ENCODE measurements at places on chromosomes 1 and 21. TPM values are rescaled to one million over a fixed set of nuclear protein-coding genes. Genes with fewer than 3 reads are reported as not detected.

GRCh38 chr1:38308780-38309179 lies 262.2 kb upstream of the POU3F1 start:
- no peak overlapping the region for H3K27ac ChIP-seq
- H3K36me3 ChIP-seq = no peaks in the 10 kb centered on the region
- H3K27me3 ChIP-seq = no peaks in the 10 kb centered on the region
- no peak overlapping the region for H3K4me3 ChIP-seq
- peak; percentile 39 for DNase-seq

Gene HSD3B2
- not detected for total RNA-seq

DNA sequence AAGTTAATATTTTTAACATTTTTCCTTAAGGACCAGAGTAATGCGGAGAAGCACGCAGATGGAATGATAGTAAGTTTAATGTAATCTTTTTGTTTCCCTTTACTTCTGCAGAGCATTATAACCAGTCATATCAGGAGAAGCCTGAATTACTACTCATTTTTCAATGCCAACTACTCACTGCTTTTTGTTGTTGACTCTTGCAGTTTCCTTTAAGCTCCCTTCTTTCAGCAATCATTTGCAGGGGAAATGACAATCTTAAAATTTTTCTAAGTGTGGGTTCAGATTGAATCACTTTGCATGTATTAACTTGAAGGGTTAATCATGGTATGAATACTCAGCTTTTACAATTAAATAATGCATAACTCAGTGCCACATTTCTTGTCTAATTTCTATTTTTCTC lies 122.2 kb downstream of the NRDC start:
- no peaks in the 10 kb centered on the region for H3K4me1 ChIP-seq
- DNase-seq = no peak
- no peak overlapping the region for H3K4me3 ChIP-seq

Gene FAM43B
- total RNA-seq = under 0.01 TPM

DNA sequence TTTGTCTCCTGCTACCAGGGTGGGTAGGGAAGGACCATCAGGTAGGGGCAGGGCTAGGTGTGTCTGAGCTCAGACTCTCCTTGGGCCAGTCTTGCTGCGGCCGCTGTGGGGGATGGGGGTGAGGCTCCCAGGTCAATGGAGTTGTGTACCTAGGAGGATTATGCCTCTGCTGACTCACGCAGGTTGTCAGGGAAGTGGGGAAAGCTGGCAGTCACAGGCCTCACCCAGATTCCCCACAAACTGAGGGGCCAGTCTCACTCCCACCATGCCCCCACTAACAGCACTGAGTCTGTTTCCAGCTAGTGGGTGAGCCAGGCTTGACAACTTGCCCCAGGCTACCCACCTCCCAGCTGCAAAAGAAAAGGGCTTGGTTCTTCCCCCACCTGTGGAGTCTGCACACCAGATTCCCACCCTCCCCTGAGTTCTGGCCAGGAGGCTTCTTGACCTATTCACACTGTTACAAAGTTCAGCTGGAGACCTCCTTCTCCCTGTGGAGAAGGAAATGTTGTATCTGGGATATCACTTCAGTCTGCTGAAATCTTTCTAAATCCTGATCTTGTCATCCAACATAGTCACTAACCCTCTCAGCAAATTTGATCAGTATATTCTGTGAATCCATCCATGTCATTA lies 69.2 kb upstream of the GJA8 start:
- no peaks in the 10 kb centered on the region for H3K27me3 ChIP-seq
- DNase-seq = no peak
- H3K4me1 ChIP-seq = no peaks in the 10 kb centered on the region
- H3K36me3 ChIP-seq = no peaks in the 10 kb centered on the region

Gene LZIC
- 31.6 TPM for total RNA-seq

DNA sequence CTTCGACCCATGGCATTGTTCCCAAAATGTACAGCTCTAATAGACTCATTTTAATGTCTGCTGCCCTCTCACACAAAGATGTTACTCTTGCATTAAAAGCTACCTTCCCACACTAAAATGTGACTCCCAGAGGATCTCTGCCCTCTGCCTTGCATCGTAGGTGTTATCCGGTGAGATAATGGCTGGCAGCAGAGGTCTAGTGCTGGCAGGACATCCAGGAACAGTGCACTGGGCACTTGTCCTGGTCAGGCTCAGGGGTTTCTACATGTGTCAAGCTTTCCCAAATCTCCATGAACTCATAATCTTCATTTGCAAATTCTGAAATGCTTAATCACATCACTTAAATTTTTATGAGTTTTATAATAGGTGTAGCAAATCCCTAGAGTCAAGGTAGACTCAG lies 310.6 kb downstream of the LRRIQ3 start:
- H3K27ac ChIP-seq = no peak overlapping the region
- H3K27me3 ChIP-seq = no peaks in the 10 kb centered on the region
- no peaks in the 10 kb centered on the region for H3K36me3 ChIP-seq
- no peak for DNase-seq
- no peaks in the 10 kb centered on the region for H3K4me1 ChIP-seq
- no peak overlapping the region for H3K4me3 ChIP-seq

DNA sequence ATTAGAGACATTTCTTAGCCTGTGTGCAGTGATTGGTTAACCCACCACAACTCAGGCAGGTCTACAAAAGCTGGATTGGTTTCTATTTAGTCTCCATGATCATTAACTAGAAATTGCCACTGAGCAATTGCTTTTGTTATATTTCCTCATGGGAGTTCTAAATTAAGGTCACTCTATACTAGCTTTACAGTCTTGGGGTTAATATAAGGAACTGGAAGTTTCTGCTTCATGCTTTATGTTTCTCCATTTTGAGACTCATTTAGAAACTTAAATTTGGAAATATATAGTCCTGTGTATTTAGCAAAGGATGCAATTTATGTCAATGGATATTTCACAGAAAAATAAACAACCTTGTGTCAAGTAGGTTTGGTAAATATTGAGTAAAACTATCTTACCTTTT lies 137.5 kb downstream of the HLX start:
- H3K36me3 ChIP-seq = no peaks in the 10 kb centered on the region
- H3K27ac ChIP-seq = no peak overlapping the region
- H3K4me3 ChIP-seq = no peak overlapping the region
- DNase-seq = no peak

All from fibroblast of lung (primary cell).